Large intestine (tissue), 12 donors: ENCODE measurements at places on chromosomes 12 and 14.

- DNase-seq: no peak
- H3K27ac ChIP-seq: no peak overlapping the region
- peaks cover 34% of the 10 kb centered on the region for H3K27me3 ChIP-seq
- H3K4me3 ChIP-seq: no peak overlapping the region
- no peaks in the 10 kb centered on the region for H3K36me3 ChIP-seq
Observed at GRCh38 chr12:4440187-4440941, 5.3 kb downstream of the FGF6 start.

- no peaks in the 10 kb centered on the region for H3K27me3 ChIP-seq
- no peaks in the 10 kb centered on the region for H3K4me1 ChIP-seq
- H3K4me3 ChIP-seq: no peak overlapping the region
Observed at GRCh38 chr12:93521225-93522080, 51.0 kb upstream of the SOCS2 start.

DNA sequence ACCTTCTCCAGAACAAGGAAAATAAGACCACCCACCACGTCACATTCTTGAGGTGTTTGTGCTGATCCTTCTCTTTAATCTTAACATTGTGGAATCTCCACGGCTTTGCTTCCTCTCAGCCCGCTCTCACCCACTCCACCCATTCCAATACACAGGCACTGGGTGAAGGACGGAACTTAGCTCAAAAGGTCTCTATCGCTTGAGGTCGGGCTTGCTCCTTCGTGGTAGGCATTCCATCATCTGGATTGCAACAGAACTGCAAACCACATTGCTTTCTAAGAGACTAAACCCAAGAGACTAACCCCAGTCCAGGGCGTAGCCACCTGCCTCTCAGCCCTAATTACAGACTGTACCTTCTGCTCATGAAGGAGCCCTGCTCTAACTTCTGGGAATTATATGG, 24.0 kb upstream of the MDM2 start:
- no peaks in the 10 kb centered on the region for H3K27me3 ChIP-seq
- no peak overlapping the region for H3K4me3 ChIP-seq
- H3K36me3 ChIP-seq: no peaks in the 10 kb centered on the region

DNA sequence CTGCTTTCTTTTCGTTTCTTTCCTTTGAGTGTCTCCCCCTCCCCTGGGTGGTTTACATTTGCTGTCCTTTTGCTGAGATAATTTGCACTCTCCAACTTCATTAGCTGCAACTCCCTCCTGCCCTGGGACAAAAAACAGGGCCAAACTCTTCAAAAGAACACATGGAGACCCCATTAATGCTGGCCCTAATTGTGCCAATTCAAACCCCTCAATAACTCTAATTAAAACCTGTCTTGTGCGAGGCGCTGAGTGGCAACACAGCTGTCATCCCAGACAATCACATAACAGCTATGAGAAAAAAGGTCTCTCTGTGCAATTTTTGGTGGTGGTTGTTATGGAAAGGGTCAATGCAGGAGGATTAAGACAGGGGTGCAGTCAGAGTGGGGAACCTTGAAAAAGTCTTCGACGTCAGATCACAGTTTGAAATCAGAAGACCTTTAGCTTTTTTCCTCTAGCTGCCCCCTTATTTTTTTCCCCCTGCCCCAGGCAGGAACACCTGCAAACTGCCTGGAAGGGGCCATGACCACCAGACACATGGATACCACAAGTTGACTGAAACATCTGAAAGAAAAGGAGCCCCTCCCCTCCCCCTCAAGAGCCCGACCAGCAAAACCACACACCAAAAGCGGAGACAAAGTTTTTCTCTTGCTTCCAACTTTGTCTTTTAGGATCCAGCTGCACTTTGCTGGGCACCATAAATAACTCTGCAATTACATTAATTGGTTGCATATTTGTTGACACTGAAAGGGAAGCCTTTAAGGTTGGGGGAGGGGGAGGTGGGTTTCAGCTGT, 26.5 kb upstream of the SMOC1 start:
- H3K27me3 ChIP-seq: no peaks in the 10 kb centered on the region
- no peaks in the 10 kb centered on the region for H3K36me3 ChIP-seq
- DNase-seq: no peak
- no peak overlapping the region for H3K27ac ChIP-seq
- no peak overlapping the region for H3K4me3 ChIP-seq

DNA sequence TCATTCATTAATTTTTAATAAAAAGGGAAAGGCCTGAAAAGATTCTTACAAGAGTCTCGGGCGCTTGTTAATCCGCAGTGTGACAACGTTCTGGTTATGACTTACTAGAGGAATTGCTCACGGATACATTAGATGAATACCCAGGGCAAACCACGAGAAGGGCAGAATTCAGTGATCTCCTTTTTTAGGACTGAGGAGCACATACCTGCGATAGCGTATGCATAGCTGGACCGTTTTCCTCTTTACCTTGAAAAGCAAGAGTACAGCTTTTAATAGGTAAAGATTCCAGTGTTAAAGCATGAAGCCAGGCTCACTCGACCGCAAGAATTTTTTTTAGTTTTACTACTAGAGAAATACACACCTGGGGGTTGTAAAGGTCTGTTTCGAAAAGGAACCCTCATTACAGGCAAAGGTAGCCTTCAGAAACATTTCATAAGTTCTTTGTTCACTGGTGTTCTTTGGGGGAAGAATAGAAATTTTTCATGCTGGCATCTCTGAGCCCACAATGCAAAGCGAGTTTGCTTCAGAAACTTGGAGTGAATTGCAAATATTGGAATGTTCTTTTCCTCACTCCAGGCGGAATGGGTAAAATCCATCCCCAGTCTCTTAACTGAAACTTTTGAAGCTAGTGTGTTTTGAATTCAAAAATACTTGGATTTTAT, 953 bp downstream of the MAPK1IP1L start:
- peak overlapping the region; percentile 100 for H3K4me3 ChIP-seq
- H3K36me3 ChIP-seq: peaks cover 7% of the 10 kb centered on the region
- peak overlapping the region; percentile 100 for H3K27ac ChIP-seq
- peaks cover 10% of the 10 kb centered on the region for H3K4me1 ChIP-seq

GRCh38 chr12:104177663-104178501, 37.7 kb upstream of the TXNRD1 start:
- no peaks in the 10 kb centered on the region for H3K36me3 ChIP-seq
- DNase-seq: no peak
- H3K4me3 ChIP-seq: no peak overlapping the region
- H3K4me1 ChIP-seq: no peaks in the 10 kb centered on the region

DNA sequence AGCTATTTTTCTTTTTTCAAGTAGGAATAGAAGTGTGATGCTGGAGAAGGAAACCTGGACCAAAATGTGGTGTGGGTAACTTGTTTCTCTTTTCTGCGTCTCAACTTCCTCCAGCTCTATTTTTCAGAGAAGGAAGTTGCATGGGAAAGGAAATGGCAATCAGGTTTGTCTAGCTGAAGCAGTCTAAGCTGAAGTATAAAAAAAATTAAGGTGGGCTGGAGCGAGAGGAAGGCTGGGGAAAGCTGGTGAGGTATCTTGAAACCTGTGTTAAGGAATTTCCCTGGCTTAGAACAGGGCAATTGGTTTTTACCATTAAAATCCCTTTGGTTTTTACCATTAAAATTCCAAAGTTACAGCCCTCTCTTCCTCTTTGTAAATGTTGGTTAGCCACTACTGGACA, 34.2 kb upstream of the NINJ2 start:
- H3K36me3 ChIP-seq: no peaks in the 10 kb centered on the region
- H3K27me3 ChIP-seq: no peaks in the 10 kb centered on the region
- no peaks in the 10 kb centered on the region for H3K4me1 ChIP-seq
- DNase-seq: no peak

DNA sequence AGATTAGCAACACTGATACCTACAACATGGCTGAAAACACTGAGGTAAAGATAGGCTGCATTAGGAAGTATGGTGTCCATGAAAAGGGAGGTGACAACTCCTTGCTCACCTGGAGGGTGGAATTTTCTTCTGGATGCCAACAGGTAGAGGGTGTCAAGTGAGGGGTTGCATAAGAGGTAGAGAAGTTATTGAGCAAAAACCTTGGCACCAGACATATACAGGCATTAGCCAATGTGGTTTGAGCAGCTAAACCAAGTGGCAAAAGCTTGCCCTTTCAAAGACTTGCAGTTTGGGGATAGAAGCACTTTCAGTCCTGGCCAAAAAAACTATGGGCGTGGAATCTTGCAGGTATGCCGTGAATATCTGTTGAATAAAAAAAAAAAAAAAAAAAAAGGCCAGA, 3.8 kb downstream of the RITA1 start:
- H3K27me3 ChIP-seq: no peaks in the 10 kb centered on the region
- no peak for DNase-seq
- no peak overlapping the region for H3K27ac ChIP-seq

DNA sequence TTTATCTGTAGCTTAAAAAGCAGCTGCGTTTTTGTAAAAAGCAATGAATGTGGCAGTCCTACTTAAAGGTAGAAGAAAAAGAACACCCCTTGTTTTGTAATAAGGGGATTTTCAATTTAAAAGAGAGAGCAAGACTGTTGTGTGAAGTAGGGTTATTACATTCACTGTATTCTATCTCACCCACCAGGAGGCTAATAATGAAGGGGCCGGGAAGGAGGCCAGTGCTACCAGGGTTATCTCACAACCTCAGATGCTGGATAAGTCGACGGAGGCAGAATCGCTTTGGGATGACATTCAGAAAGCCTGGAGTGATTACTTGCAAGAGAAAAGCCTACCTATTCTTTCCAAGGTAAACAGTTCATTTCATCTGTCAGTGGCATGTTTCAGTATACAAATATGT, 97.7 kb downstream of the RMST start:
- no peaks in the 10 kb centered on the region for H3K4me1 ChIP-seq
- no peak for DNase-seq
- no peaks in the 10 kb centered on the region for H3K27me3 ChIP-seq
- H3K4me3 ChIP-seq: no peak overlapping the region

- H3K27ac ChIP-seq: no peak overlapping the region
- H3K36me3 ChIP-seq: no peaks in the 10 kb centered on the region
- peak; percentile 56 for DNase-seq
- H3K4me3 ChIP-seq: no peak overlapping the region
Observed at GRCh38 chr14:24911324-24912109, 138.4 kb downstream of the STXBP6 start.

- no peaks in the 10 kb centered on the region for H3K27me3 ChIP-seq
- no peak overlapping the region for H3K4me3 ChIP-seq
- no peak for DNase-seq
- no peak overlapping the region for H3K27ac ChIP-seq
- H3K36me3 ChIP-seq: no peaks in the 10 kb centered on the region
Observed at GRCh38 chr12:85948340-85948739, 74.2 kb downstream of the NTS start.

DNA sequence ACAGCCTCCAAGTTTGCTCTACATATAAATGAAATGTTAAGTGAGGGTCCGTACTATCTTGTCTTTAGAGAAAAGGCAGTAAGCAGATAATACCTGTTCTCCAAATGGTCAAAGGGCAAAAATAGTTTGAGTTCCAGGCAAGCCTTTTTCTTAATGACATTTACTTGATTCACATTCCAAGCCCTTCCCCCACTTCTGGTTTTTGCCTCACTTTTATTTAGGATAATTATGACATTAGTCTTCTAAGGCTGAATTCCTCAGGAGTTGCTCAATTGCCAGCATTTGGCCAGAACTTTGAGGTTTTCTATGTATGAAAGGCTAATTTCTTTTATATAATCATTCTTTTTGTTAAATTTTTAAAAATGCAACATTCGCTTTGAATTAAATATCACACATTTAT, 62.5 kb upstream of the DUSP6 start:
- no peak overlapping the region for H3K4me3 ChIP-seq
- H3K4me1 ChIP-seq: no peaks in the 10 kb centered on the region
- H3K36me3 ChIP-seq: no peaks in the 10 kb centered on the region
- H3K27me3 ChIP-seq: no peaks in the 10 kb centered on the region

GRCh38 chr12:82099216-82099615, 259.0 kb downstream of the CCDC59 start:
- DNase-seq: no peak
- H3K4me3 ChIP-seq: no peak overlapping the region
- no peaks in the 10 kb centered on the region for H3K4me1 ChIP-seq
- H3K36me3 ChIP-seq: no peaks in the 10 kb centered on the region
- no peak overlapping the region for H3K27ac ChIP-seq

DNA sequence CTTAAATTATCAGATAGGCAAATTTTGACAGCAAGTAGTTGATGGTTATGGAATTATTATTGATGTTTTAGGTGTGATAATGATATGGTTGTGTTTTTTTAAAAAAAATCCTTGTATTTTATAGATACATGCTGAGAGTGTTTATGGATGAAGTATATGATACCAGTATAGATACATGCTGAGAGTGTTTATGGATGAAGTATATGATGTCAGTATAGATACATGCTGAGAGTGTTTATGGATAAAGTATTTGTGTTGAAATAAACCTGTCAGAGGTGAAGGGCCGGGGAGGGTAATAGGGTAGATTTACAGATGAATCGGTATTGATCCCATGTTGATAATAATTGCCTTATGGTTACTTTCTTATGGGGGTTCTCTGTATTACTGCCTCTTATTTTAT, 6.0 kb upstream of the RFX4 start:
- H3K27me3 ChIP-seq: peaks cover 55% of the 10 kb centered on the region
- H3K4me3 ChIP-seq: no peak overlapping the region
- H3K27ac ChIP-seq: no peak overlapping the region
- no peak for DNase-seq
- H3K36me3 ChIP-seq: no peaks in the 10 kb centered on the region
- peaks cover 5% of the 10 kb centered on the region for H3K4me1 ChIP-seq

DNA sequence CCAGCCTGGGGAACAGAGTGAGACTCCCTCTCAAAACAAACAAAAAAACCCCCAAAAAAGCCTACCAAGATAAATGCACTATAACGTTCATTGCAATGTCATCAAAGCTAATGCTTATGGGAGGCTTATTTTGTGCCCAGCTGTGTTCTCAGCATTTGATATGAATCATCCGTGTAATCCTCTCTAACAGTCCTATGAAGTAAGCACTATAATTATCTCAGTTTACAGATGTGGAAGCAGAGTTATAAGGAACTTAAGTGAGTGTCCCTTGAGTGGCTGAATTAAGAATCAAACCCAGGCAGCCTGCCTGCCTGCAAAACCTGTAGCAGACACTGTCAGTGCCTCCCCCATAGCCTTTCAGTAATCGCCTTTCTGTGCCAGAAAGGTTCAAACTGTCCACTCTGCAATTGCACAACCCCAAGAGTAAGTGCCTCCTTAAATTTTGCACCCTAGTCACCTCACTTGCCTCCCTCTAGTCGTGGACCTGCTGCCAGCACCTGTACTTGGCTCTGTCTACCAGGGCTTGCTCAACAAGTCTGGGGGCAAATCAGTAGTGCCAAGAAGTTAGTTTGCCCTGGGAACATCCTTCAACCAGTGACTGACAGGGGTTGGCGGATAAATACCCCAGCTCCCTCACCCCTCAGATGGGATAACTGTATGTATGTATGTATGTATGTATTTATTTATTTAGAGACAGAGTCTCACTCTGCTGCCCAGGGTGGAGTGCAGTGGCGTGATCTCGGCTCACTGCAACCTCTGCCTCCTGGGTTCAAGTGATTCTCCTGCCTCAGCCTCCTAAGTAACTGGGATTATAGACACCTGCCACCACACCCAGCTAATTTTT, 23.8 kb upstream of the PPP1CC start:
- no peaks in the 10 kb centered on the region for H3K27me3 ChIP-seq
- H3K4me1 ChIP-seq: no peaks in the 10 kb centered on the region
- H3K4me3 ChIP-seq: no peak overlapping the region
- DNase-seq: no peak

GRCh38 chr14:79708426-79709388, 502.6 kb downstream of the DIO2 start:
- H3K27ac ChIP-seq: no peak overlapping the region
- H3K4me1 ChIP-seq: peaks cover 18% of the 10 kb centered on the region
- no peak for DNase-seq
- H3K4me3 ChIP-seq: no peak overlapping the region
- H3K27me3 ChIP-seq: no peaks in the 10 kb centered on the region
